DMS79 treated with DMSO at 0.1 percent for 48 hours (cell line): ENCODE measurements at places on chromosomes 3 and 15.
A peak's percentile ranks its signal among the peaks of the same experiment; 100 is the strongest.

- DNase-seq = no peak
Measured at GRCh38 chr3:143814443-143814889, 33.8 kb downstream of the SLC9A9 start.

DNA sequence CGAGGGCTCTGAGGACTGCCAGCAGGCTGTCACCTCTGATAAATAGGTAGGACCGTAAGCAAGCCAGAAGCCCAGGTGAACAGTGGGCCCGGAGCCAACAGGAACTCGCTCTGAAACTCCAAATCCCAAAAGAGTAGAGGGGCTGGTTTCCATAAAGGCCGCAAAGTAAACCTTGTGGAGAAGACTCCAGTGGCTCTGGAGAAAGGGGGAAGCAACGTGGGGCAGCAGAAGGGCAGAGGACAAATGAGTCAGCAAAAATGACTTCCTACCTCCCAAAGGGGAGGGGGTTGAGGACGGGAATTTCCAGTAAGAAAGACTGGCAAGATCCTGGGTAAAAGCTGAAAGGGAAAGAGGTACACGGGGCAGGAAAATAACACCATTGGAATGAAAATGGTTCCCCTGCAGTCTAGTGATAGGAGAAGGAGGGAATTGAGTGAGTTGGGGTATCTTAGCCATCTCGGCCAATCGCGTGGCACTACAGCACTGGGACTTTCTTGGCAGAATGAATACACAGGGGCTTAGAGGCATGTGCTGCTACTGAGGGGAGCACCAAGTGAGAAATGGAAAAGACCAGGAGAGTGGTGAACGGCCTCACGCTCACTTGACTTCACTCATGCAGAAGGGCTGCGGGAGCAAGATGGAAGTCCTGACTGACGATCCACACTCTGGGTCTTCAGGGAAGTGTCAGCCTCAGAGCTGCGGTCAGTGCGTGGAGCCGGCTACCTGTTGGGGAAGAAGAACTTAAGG, 33.2 kb downstream of the BMF start:
- DNase-seq = peak; percentile 17

GRCh38 chr3:128285967-128286321, 132.7 kb downstream of the EEFSEC start:
- DNase-seq = no peak

GRCh38 chr15:67140078-67140833, 74.9 kb downstream of the SMAD3 start:
- no peak for DNase-seq

DNA sequence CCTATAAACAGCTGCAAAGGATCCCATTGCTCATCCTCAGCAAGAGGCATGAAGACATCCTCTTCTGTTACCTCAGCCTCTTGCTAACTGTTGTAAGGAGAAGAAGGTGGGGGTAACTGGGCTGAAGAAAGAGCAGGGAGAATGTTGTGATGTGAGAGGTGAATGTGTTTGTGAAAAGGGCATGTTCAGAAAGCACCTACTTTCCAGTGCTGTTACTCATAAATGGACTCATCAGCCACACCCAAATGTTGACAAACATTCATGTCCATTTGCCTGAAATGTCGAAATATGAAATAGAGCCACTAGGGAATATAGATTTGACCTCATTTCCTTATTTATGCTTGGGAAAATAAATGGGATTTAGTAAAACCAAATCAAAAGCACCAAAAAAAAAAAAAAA, 12.6 kb downstream of the SLC24A1 start:
- DNase-seq = no peak

DNA sequence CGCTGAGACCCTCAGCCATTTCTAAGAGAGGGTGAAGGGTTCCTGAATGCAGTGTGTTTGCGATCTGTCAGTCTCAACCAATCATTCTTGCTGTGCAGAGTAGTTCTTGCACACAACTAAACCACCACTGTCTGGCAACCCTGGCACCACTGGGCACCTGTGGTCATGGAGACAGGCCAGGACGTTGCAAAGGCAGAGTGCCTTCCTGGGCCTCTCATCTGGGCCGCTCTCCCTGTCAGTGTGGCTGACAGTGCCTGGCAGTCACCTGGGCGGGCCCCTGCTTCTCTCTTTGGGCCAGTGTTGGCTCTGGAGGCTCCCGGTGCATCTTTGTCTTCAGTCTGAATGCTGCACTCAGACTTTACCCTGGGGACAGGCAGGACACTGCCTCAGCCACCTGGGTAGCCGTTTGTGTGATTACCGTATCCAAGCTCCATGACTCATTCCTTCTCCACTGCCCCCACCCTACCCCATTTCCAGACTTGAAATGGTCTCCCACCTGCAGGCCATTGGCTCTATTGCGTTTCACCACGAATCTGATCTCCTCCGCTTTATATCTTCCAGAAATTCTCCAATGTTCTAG, 104.6 kb upstream of the KLF13 start:
- no peak for DNase-seq

GRCh38 chr3:177337541-177338331, 140.5 kb upstream of the TBL1XR1 start:
- DNase-seq = no peak

DNA sequence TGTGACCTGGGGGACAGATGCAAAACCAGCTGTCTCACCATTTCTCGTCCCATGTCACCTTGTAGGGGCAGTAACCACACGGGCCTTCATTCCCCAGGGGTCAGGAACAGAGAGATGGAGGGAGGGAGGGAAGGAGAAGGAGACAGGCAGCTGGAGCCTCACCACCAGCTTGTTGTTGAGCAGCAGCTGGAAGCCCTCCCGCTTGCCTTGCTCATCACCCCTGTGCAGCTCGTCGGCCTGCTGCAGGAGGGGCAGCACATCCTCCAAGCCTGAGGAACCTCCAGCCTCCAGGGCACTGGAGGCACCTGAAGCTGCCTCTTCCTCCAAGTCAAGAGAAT, 10.3 kb downstream of the RMDN3 start:
- DNase-seq = no peak

DNA sequence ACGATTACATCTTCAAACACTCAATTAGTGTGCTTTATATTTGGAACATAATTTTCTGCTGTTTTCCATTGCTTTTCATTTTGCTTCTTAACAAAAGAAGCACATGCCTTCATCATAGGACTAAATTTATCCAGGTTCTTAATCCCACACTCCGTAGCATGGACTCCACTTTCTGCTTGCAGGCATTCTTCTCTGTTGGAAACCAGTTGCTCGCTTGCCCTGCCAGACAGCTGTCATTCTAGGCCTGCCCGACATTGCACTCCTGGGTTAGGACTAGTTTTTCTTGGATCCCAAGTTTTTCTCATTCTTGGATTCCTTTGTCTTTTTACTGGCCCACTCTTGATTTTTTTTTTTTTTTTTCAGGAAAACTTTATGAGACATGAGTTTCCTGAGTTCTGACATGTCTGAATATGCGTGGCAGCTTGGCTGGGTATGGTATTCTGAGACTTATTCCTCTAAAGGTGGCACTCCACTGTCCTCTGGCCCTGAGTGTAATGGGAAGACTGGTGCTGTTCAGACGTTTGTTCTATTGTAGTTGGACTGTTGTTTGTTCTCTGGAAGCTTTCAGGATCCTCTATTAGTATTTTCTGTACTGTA, 6.3 kb upstream of the ATP1B3 start:
- no peak for DNase-seq

DNA sequence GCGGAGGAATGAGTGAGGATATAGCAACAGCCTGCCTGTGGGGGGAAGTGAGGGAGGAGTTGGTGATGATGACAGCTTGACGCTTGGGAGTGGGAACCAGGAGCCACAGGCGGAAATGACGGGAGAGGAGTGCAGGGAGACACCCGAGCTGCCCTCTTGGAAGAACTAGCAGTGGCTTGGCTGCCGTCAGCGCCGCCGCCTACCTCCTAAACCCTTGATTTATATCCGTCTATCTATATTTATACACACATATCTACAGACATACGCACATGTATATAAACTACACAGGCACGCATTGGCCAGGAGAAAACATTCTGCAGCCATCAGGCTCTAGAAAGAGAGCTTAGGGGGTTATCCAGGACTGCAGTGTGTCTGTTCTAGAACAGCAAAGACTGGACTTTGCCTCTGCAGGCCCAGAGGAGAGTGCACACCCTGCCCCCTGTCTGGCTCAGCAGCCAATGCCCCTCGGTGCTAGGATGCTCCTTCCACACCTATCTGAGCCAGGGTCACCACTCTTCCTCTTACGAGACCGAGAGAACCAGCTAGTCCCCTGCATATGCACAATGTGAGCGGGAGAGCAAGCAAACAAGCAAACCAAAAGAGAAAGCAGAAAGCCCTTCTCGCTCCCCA, 45.3 kb upstream of the MAGEF1 start:
- DNase-seq = no peak

GRCh38 chr3:66473692-66474091, 27.1 kb downstream of the LRIG1 start:
- DNase-seq = no peak

- no peak for DNase-seq
Measured at GRCh38 chr15:53586799-53587198, 172.7 kb downstream of the WDR72 start.
